ENCODE measurements at places on chromosomes 4 and X.

GRCh38 chr4:183591301-183591700 is 67.7 kb downstream of the RWDD4 start:
- no peak for DNase-seq

- DNase-seq = peak; percentile 52
Measured at GRCh38 chrX:46841346-46841745, 4.5 kb downstream of the RP2 start.

- no peak for DNase-seq
Measured at GRCh38 chr4:158193171-158193749, 17.0 kb upstream of the TMEM144 start.

DNA sequence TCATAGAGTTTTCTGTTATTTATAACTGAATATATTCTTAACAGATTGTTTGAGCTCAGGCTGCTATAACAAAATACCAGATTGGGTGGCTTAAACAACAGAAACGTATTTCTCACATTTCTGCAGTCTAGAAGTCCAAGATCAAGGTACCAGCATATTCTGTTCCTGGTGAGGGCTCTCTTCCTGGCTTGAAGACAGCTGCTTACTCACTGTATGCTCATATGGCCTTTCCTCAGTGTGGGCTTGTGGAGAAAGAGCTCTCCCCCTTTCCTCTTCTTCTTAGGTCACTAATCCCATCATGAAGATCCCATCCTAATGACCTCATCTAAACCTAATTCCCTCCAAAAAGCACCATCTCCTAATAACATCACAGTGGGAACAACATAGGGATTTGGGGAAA is 117.8 kb downstream of the RASGEF1B start:
- DNase-seq = no peak

- no peak for DNase-seq
Measured at GRCh38 chr4:154916068-154916467, 135.0 kb downstream of the RBM46 start.

DNA sequence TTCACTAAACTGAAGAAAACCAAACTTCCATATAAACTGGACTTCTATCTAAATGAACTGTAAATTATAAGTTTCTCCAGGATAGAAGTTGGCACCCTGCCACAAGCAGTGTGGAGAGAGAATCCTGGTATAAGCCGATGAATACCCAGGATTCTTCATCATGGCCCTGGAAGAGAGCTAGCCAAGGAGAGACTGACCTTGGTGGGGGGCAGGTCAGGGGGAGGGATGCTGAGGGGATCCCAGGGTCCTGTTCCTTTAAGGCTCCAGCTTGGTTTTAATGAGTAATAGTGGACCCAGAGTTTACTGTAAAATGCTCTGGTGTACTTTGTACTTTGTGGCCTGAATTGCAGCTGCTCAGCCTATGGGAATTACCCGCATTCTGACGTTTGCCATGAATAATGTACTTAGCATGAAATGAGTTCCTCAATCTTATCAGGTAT is 16.9 kb downstream of the RASSF6 start:
- DNase-seq = no peak

GRCh38 chr4:121096191-121096590 is 23.9 kb upstream of the NDNF start:
- no peak for DNase-seq

- DNase-seq = no peak
Measured at GRCh38 chr4:58665649-58666048, 1555.5 kb upstream of the IGFBP7 start.

GRCh38 chrX:31608638-31609037 is 536.8 kb upstream of the FTHL17 start:
- no peak for DNase-seq

DNA sequence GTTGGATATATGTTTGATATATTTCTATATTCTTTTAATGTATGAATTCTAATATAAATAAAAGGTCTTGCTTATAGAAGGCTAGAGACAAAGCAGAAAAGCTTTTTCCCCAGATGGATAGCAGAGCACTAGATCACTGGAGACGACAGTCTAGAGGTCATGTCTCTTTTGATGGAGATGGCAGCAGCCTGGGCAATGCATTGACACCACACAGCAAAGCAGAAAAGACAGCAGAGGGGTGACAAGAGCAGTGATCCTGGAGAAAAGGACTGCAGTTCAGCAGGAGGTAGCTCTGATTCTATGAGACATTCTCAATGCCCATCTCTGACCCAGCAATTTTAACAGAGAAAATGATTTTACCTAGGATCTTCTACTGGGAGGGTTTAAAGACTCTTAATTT is 210.6 kb downstream of the DTHD1 start:
- no peak for DNase-seq

GRCh38 chr4:8402181-8402597 is 38.3 kb downstream of the ACOX3 start:
- DNase-seq = no peak

DNA sequence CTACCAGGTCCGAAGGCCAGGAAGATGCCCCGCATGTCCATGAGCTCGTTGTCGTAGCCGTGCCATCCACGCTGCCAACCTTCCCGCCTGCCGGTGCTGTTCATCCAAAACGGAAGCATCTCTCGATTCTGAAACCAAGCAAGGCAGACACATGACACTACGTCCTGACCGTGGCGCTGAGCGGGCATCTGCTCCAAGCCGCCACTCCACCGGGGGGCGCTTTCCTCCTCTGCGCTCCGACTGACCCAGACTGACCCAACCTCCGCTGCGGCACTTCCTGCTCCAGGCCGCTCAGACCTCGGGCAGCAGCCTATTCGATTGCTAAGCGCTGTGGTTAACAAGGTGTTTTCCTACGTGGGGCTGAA is 120.5 kb downstream of the ENPP6 start:
- peak; percentile 27 for DNase-seq

GRCh38 chr4:38752372-38752940 is 30.3 kb downstream of the TLR10 start:
- DNase-seq = no peak

GRCh38 chr4:122625156-122625555 is 4.3 kb upstream of the IL21 start:
- DNase-seq = no peak

DNA sequence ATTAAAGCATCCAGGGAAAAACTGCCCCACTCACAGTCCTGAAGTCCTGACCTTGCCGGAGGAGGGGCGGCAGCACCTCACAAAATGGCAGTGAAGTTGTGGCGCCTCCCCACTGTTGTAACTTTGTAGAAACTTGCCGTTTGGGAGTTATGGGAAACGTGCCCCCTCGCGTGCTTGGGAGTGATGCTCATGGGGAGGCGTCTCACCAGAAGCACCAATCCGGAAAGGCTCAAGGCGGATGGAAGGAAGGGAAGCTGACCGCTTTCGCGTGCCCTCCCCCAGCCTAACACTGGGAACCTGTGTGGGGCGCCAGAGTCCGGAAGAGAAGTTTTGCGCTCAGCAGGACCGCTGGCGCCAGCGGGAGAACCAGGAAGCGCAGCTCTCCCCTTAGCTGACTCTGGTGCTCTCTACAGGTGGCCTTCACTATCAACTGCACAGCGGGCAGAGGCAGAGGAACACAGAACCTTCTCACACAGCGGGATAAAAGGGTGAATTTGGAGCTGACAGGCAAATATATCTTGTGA is at the start of the genes CT45A10 and SAGE1:
CT45A10 (minus strand) TSS at position 151 of the 524 bp plus-strand sequence. CDS start 8,100 bp downstream, outside the sequence.
SAGE1 (plus strand) TSS at position 423 of the 524 bp plus-strand sequence. CDS start 2,527 bp downstream, outside the sequence.
- no peak for DNase-seq

Data from adrenal gland (tissue), 19 donors.